ENCODE measurements at places on chromosomes 2 and 18.
A peak's percentile ranks its signal among the peaks of the same experiment; 100 is the strongest.

DNA sequence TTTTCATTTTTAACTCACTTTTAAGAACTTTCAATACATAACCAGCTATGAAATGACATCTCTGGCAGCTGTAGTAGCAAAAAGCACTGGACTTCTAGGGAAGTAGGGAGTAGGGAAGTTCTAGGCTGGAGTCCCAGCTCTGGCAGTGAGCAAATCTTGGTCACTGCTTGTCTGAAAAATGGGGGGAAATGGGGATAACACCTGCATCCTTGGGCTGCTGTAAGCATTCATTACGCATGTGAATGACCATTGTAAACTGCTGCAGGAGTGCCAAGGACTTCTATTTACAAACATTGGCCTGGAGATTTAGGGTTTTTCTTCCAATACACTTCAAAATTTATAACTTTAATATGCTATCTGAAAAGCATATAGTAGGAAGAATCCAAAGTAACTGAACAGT is 972 bp upstream of the MPP4 start:
- no peak for DNase-seq

- no peak for DNase-seq
Measured at GRCh38 chr2:228548230-228548629, 366.7 kb upstream of the SPHKAP start.

DNA sequence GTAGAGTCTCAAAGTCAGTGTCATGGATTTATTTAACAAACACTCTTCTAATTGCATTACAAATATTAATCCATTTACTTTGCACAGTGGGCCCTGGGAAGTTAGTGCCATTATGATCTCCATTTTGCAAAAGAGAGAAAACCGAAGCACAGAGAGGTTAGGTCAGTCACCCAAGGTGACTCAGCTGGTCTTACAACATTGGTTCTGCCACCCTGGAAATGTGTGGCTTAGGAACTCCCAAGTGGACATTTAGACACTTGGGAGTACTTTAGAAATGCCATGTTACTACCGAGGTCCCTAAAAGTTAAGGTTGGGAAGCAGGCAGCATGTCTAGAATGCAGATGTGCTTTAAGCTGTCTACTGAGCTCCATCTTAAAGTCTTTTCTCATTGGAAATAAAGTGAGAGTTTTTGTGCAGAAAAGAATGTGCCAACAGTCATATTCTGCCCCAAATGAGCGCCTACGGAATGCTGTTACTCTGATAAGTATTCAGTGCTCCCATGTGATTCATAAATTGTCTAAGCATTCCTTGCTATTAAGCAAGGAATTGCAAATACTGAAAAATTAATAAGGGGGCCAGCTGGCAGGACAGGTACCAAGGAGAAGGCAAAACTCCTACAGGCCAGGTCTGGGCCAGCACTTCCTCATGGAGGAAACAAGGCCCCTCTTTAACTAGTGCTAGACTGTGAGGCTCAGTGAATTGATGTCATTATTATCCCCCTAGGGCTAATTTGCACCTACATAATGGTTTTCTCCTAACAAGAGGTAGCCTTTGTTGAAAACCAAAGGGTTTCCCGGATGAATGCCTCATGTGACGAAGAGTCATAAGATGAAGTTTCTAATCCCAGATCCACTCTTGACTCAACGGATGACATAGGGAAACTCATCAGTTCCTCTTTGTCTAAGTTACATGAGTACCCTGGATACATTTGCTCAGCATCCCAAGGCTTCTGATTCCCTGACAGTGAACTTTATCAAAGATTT is 16.3 kb downstream of the NRP2 start:
- DNase-seq = no peak

- DNase-seq = no peak
Measured at GRCh38 chr2:159759577-159759976, 38.4 kb downstream of the CD302 start.

DNA sequence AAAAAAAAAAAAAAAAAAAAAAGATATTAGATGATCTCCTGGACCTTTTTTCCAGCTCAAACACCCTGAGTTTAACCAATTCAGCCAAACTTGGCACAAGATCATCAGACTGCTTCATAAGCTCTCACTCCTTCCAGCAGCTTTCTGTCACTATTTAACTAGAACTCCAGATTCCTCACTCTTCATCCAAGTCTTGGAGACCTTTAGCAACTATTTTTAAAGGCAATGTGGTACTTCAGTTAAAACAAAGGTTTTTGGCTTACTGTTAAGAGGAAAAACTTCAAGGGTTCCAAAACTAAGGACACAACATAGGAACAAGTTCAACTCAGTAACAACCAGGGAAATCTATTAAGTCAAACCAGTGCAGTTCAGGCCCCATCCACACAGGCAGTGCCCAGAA is 23.2 kb downstream of the LAMA1 start:
- DNase-seq = no peak

DNA sequence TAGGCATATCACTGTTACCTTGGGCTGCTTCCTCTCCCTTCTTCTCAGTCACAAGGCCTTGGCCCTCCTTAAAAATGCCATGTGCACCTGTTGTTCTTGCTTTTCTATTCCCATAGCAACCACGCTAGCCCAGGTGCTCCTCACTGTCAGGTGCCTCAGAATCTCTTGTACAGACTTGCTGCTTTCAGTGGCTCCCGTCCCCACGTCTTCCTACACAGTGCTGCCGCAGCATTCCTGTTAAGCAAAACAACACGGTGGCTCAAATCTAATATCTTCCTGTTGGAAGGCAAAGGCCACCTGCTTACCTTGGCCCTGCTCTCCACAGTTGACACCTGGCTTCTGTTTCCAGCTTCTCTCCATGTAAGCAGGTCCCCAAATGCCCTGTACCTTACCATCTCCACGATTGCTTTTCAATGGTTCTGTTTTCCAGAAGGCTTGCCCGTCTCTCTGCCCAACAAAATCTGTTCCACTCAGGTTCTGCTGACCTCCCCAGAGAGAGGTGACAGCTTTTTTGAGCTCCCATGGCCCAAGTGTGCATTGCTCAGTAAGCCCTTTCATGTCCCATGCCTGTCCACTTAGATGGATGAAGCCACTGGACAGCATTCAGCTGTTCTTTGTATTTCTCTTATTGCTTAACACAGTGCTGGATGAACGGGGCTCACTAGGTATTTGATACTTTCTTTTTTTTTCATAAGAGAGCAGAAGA is 240.4 kb downstream of the PRKCE start:
- DNase-seq = no peak

DNA sequence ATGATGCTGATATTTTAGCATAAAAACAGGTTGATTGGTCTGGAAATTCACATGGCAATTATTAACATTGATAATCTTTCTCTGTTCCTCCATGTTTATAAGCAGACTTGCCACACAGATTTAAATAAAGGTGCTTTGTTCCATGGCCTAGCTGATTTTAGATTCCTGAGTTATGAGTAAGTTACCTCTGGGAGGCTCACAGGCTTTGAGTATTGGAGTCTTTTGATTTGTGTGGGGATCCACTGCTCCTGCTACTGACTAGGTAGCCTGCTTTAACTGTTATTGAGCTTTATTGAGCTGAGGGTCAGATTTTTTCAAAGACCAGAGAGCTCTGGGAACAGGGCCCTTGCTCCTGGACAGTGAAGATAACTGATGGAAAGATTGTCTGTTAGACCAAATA is 166.1 kb downstream of the ANKRD30B start:
- no peak for DNase-seq

- DNase-seq = no peak
Measured at GRCh38 chr2:159573846-159574606, 42.3 kb downstream of the BAZ2B start.

DNA sequence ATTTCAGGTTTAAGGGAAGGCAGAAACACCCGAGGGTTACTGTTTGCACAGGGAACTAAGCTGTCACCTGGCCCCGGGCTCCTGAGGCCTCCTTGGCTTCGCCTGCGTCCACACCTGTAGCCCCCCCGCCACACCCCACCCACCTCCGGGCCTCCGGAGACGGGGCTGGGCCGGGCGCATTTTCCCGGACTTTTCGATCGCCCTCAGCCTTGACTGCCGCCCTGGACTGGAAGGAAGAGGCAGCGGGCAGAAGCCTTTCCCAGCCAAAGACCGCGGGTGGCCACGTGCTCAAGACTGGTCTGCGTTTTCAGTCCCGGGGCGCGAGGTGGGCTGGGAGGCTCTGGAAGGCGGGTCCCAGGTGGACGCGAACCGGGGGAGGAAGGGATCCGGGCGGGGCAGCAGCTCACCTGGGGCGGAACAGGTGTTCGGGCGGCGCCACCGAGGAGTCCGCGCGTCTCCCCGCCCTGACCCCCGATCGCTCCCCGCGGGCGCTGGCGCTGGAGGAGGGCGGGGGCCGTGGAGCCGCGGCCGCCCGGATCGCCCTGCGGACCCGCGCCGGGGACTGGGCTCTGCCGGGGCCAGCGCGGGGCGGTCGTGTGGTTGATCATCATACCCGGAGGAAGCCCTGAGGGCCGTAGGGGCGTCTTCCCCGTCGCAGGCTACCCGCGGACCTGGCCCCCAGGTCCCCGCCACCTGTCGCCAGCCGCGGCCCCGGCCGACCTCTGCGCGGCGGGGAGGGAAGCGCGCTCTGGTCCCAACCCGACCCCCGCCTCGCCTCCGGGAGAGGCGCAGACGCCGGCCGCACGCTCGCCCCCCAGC is 3.2 kb downstream of the ID2 start:
- DNase-seq = peak; percentile 29

DNA sequence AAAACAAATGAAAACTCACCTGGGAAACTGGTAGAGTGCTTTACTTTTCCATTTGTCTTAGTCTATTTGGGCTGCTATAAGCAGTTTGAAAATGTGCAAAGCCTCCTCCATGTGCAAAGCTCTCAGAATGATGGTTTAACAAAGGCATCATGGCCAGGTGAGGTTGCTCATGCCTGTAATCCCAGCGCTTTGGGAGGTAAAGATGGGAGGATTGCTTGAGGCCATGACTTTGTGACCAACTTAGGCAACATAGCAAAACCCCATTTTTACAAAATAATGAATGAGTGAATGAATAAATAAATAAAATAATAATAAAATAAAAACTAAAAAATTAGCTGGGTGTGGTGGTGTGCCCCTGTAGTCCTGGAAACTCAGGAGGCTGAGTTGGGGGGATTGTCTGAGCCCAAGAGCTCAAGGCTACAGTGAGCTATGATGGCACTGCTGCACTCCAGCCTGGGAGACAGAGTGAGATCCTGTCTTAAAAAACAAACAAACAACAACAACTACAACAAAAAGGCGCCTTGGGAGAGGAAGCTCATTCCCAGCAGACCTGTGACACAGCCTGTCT is 71.8 kb downstream of the MYCN start:
- no peak for DNase-seq

DNA sequence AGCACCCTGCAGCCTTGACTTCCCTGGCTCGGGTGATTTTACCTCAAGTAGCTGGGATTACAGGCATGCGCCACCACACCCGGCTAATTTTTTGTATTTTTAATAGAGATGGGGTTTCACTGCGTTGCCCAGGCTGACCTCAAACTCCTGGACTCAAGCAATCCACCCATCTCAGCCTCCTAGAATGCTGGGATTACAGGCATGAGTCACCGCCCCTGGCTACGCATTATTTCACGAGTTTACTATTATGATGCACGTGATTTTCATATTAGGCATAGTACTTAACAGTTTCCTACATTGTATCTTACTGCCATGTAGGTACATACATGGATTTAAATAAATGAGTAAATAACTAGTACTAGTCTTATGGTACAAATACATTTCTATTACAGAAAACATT is 4.4 kb downstream of the DYNC2LI1 start:
- no peak for DNase-seq

GRCh38 chr2:212078103-212078502 is 460.5 kb downstream of the ERBB4 start:
- no peak for DNase-seq

GRCh38 chr2:29767606-29768335 is 153.6 kb downstream of the ALK start:
- DNase-seq = no peak

- no peak for DNase-seq
Measured at GRCh38 chr2:217092710-217093379, 233.0 kb upstream of the TNP1 start.

DNA sequence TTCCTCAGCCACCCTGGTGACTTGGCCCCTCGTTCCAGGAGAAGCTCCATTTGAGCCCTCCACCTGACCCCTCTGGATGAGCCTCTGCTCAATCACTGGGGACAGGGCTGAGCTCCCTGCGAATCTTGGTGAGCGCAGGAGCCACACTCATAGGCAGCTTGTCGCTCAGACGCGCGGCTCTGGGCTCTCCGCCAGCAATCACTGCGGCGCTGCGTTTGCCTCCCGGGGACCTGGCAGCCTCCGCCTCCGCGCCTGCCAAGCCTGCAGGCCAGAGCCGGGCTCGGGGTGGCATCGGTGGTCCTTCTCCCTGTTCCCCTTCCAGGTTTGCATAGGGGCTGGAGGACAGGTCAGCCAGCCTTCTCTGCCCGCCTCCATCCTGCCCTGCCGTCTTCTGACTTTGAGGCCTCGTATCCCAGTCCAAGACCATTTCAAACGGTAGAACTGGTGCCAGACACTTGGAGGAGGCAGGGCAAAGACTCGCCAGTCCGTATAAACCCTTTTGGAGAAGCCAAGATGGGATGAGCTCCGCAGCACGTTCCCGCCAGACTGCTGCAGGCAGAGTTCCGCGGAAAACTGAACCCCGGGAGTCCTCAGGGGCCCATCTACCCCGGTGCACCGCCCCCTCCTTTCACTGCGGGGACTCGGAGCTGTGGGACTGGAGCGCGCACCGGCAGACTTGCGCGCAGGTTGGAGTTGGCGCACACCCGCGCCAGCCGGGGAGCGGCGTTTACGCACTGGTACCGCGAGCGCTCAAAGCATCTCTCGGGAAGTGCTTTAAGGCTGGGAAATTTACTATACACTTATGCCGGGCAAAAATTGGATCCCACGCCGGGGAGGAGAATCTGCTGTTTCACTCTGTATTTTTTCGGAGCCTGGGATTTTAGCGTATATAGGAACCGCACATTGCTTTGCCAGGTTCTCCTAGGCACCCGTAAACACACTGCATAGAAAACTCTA is 1.1 kb upstream of the TACR1 start:
- no peak for DNase-seq

- no peak for DNase-seq
Measured at GRCh38 chr2:55103046-55103445, 52.8 kb upstream of the RTN4 start.

Data from T-helper 9 cell (primary cell).